CD14-positive monocyte (primary cell): ENCODE measurements at places on chromosomes 6 and 20.
A peak's percentile ranks its signal among the peaks of the same experiment; 100 is the strongest.

DNA sequence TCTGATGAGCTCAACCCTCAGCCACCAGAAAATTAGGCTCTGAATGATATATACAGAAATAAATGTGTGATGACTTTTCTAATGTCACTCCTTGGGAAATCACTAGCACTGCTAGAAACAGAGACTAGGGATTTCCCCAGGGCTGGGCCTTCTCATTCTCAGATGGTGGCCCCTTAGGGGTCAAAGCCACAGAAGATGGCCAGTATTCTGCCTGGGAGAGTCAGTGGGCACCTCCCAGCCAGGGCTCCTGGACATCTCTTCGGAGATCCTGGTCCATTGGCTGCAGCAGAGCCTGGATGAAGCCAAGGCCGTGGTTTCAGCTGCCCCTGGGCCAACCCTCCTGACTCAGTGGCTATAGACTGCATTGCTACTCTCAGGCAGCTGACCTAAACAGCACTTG is 276.9 kb upstream of the SUPT3H start:
- no peak for DNase-seq

- no peak for DNase-seq
These were observed 6.4 kb downstream of the ADGRF5 start for GRCh38 chr6:46915380-46915779.

DNA sequence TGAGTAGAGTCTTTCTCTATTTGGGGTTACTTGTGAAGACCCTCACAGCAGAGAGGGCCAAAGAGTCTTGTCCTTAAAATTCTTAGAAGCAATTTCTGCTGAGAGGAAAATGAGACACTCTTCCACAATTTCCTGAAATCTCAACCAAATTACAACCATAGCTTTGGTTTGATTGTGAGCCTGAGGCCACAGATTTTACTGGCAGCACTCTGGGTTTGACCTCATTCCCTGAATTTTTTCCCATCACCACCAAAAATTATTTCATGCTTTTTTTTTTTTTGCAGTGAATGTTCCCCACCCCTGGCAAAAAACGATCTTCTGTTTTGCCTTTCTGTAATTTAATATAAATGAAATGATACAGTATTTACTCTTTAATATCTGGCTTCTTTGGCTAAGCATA is 125.5 kb downstream of the THEMIS start:
- no peak for DNase-seq

DNA sequence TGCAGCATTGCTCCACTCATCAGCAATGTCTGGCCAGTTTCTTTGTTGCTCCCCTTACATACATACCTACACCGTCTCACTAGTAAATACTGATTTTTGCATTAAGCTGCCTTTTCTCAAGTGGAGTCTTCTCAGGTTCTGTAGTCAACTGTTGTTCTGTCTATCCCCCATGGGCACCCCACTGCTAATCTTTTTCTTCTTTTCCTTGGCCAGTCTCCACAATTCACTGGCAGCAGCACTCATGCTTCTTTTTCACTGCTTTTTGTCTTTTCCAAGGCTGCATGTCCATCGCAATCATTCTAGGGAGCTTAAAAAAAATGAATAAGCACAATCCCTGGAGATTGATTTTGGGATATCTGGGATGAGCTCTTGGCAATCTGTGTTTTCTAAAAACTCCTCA is 10.3 kb upstream of the ERVFRD-1 start:
- DNase-seq = no peak

DNA sequence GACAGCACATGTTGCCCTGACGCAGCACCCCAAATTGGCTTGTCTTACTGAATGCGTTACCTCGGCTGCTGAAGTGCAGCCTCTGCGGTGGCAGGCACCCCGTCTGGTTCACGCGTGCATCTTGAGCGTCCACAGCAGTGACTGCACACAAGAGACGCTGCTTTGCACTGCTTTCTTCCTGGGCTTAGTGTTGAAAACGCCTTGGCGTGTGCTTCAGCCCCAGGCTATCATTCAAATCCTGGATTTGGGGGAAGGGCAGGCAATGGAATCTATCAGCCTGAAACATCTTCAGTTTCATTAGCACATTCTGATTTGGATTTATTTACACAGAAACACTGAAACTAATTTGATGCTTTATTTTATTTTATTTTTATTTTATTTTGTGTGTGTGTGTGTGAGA is 342.7 kb downstream of the SMOC2 start:
- no peak for DNase-seq

GRCh38 chr6:165936096-165936495 is 231.6 kb downstream of the TBXT start:
- no peak for DNase-seq

DNA sequence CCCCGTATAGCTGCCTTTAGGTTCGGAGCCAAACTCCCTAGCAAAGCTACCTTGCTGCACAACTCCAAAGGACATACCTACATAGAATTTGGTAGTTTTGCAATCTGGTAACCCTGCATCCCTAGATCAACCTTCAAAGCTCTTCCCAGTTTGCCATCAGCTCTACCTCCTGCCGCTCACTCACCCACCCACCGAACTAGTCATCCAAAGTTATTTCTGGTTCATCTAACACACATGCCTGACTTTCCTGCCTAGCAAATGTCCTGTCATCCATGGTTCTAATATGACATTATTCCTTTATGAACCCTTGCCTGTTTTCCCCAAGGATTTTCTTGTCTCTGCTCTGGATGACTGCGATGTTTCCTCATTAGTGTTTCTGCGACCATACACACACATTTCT is 21.6 kb downstream of the SPAG4 start:
- DNase-seq = no peak

DNA sequence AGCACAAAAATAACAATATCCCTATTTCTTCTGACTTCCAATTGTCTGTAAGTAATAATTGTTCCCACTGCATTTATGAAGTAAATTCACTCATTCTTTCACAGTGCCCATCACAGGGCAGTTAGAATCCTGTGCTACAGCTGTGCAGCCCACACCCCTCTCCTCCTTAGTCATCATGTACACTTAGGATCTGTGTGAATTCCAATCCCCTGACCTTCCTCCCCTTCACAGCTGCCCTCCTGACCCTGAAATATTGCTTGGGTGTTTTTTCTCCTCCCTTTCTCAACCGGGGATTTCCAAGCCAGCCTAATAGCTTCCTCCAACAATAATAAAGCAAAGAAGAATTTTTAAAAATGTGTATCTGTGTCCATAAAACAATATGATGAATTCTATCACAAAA is 91.5 kb upstream of the BEND6 start:
- no peak for DNase-seq

GRCh38 chr6:3510178-3510577 is 53.3 kb upstream of the SLC22A23 start:
- DNase-seq = no peak

- DNase-seq = no peak
These were observed 33.8 kb downstream of the CD40 start for GRCh38 chr20:46151936-46152335.

GRCh38 chr6:155054491-155055250 is 59.6 kb downstream of the TIAM2 start:
- DNase-seq = no peak

- DNase-seq = no peak
These were observed 162.9 kb upstream of the SLC24A3 start for GRCh38 chr20:19049514-19049913.

- DNase-seq = peak; percentile 71
These were observed 42.8 kb upstream of the RALGAPA2 start for GRCh38 chr20:20755231-20755630.

DNA sequence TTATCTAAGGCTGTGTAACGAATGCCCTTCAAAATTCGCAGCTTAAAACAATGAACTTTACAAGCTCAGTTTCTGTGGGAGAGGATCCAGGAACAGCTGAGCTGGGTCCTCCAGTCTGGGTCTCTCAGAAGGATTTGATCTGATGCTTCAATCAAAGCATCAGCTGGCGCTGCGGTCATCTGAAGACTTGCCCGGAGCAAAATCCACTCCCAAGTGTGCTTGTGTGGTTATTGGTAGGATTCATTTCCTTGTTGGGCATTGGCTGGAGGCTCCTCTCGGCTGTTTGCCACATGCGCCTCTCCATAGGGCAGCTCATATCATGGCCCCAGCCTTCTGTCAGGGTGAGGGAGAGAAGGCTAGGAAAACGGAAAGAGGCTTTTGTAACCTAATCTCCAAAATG is 269.3 kb upstream of the CHD6 start:
- no peak for DNase-seq

GRCh38 chr6:138692058-138692977 is 81.3 kb upstream of the CCDC28A start:
- peak; percentile 53 for DNase-seq

DNA sequence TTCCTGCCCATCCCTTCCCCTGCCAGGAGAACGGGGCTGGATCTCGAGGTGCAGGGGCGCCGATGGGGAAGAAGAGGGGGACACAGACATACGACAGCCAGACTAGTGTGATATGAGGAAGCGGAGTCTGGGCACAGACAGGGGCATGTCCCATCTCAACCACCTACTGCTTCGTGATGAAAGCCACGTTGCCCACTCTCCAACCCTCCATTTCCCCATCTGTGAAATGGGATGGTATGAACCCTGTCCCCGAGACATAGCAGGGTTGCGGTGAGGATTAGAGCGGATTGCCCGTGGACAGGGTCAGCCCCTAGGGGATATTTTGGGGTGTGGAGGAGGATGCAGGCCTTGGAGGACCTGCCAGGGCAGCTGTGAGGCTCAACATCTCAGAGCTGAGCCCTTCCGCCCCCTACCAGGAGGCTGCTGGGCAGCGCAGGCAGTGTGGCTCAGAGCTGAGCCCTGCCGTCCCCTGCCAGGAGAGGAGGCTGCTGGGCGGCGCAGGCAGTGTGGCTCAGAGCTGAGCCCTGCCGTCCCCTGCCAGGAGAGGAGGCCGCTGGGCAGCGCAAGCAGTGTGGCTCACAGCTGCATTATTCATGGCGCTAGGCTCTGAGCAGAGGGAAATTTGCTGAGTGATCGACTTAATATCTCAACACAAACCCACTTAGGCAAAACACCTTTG is 71.7 kb downstream of the GRM4 start:
- no peak for DNase-seq

DNA sequence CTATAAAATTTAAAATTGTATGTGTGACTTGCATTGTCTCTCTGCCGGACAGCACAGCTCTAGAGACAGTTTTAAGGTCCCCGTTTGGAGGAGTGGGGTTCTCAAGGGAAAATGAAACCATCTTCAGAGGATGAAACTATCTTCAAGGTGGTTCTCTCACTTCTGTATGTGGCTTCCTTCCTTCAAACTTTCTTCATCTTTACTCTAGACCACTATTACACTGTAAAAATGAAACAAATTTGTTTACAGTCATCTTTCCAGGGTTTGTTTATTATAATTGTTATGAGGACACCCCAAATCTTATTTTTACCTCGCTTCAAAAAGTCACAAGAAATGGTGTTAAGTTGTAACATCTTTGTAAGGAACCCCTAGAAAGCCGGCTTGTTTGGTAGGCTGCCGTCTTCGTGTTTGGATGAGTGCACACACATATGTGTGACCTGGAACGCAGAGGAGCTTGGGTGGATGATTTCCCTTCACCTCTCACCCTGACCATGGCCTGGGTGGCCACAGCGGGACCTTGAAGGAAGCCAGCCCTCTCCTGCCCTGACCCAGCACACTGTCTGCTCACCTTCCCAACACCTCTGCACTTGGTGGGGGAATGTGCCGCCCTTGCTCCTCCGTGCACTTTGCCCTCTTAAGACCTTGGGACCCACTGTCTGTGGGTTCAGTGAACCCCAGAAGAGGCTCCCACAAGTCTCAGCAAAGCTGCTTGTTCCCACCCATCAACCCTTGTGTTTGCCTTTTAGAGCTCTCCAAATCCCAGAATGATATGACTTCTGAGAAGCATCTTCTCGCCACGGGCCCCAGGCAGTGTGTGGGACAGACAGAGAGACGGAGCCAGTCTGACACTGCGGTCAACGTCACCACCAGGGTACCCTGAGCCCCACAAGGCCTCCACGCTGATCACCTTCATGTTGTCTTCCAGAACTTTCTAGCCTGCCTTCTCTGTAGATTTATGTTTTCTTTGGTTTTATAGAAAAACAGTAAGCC is 67.8 kb downstream of the SYTL3 start:
- DNase-seq = peak; percentile 29

- DNase-seq = no peak
These were observed 716.0 kb upstream of the EYS start for GRCh38 chr6:66423047-66423446.

DNA sequence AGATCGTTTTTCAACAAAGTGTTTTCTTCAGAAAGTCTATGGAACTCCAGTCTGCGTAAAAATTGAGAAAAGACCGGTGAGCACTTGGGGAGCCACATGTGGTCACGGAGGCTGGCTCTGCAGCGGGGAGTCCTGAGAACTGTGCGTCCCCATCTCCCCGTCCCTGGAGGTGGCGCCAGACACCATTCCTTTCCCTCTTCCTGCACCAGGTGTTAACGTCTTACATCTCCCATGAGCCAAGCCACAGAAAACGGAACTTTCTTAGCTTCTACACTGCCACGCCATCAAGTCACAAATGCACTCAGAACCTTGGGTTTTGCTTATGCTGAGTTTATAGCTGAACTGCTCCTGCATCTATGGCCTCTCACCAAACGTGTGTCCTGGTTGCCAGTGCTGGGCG is 62.6 kb downstream of the GINS1 start:
- no peak for DNase-seq

DNA sequence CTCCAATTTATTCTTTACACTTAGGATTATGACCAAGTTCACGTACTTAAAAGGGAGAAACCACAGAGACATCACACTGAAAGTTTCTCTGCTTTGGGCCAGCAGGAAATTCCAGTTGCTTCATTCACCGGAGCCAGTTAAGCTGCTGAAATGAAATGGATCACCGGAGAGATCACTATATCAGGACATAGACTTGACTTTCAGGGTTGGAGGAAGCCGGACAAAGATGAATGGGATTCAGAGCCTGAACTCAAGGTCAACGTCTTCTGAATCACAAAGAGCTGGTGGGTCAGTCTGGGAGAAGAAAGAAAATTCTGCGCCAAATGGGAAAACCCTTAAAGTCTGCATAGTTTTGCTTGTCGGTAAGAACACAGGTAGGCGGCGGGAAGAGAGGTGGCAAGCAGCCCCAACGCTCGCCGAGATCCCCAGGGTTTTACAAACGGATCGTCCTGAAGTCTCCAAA is 81.9 kb upstream of the CCDC28A start:
- DNase-seq = no peak

GRCh38 chr20:17598013-17598550 is 28.2 kb downstream of the DSTN start:
- no peak for DNase-seq

DNA sequence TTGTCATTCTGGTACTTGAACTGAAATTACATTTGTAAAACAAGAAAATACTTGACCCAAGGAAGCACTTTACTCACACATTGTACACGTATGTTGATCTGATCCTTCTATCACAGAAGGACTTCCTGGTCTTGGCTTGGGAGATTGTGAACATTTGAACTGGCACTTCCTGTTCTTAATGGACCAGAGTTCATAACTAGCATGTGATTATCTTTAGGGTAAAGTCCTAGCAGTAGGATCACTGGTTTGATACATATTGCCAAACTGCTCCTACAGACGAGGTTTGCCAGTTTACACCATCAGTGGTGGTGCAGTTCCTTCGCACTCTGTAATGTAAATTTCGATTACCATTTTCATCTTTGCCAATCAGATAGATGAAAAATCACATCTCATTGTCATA is 12.7 kb downstream of the HECA start:
- DNase-seq = peak; percentile 40
